ENCODE measurements at places on chromosomes 12 and 14. TPM values are rescaled to one million over a fixed set of nuclear protein-coding genes. Genes with fewer than 3 reads are reported as not detected.

DNA sequence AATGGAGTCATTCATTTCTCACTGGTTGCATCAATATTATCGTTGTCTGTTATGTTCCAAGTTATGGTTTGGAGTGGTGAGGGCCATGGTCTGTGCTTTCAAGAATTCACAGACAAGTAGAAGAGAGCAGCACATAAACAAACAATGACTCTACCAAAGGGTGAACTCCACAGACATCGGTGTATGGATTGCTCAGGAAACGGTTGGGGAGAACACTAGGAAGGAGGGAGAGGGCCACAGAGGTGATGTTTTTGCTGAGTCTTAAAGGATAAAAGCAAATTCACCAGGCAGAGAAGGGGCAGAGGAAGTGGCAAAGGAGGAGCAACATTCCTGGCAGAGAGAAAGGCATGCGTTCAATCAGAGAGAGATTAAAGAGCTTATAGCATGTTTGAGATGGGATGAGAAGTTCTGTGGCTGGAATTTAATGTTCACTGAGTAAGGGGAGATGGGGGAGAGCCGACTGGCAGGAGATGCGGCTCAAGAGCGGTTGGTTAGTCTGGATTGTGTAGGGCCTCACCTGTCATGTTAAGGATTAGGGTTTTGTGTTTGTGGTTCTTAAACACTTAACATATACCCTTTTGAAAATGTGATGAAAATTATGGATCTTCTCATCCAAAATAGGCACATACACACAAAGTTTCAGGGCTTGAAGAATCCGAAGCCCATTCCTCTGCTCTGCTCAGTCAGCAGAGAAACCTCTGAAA, 42.3 kb upstream of the FRMD6 start:
- DNase-seq = no peak

DNA sequence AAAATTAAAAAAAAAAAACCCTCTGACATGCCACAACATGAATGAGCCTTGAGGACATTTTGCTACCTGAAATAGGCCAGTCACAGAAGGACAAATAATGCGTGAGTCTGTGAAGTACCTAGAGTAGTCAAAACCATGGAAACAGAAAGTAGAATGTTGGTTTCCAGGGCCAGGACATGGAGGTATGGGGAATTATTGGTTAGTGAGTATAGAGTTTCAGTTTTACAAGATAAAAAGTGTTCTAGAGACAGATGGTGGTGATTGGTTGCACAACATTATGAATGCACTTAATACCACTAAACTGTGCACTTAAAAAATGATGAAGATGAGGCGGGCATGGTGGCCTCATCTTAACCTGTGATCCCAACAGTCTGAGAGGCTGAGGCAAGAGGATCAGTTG, 47.6 kb upstream of the ZFP36L1 start:
- no peak for DNase-seq

GRCh38 chr12:93974252-93974651, 174.1 kb upstream of the PLXNC1 start:
- no peak for DNase-seq

GRCh38 chr12:20361416-20361815, 6.9 kb upstream of the PDE3A start:
- no peak for DNase-seq

DNA sequence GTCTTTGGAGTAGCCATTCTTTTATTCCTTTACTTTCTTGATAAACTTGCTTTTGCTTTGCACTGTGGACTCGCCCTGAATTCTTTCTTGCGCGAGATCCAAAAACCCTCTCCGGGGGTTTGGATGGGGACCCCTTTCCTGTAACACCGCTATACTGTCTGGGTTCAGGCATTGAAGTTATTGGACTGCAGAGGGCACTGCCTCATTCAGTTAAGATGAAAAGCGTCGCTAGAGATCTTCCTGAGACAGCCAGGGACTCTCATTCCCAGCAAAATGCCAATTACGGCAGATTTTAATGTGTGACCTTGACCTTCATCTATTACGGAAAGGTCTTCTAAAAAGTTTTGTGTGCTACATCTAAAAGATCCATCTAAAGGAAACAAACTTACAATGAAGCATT, 17.3 kb upstream of the RIMKLB start:
- no peak for DNase-seq

- DNase-seq = no peak
Measured at GRCh38 chr14:105089746-105090492, 24.7 kb upstream of the GPR132 start.

DNA sequence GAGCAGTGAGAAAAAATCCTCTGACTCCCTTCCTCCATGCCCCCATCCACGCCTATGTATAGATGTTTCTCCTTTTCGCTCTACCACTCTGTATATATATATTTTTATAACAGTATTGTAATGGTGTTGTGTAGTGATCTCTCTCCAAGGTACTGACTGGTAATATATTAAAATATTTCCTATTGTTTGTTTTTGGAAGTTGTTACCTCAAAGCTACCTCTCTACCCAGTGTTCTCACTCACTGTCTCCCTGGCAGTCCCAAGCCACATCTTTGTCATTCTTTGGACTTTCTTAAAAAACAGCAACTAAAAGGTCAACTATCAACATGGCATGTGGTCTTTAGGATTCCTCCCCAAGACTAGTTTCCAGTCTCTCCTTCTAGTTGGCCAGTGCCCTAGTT, 15.7 kb upstream of the RMST start:
- DNase-seq = no peak

DNA sequence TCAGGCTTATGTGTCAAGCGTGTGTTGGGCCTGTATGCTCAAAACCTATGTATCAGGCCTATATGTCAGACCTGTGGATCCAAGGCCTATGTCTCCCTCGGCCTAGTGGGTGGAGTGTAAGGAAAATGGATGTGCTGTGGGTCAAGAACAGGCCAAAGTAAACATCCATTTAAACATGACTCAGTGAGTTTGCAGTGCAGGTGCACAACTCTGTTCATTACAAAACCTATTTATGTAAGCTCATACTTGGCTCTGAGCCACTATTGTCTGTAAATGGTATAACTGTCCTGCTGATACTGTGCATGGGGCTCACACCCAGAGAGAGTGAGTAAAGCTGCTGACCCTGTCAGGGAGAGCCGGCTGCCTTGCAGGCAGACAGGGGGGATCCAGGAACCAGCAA, 249.7 kb upstream of the AVPR1A start:
- DNase-seq = no peak

GRCh38 chr12:104928036-104928745, 29.9 kb downstream of the SLC41A2 start:
- DNase-seq = no peak

DNA sequence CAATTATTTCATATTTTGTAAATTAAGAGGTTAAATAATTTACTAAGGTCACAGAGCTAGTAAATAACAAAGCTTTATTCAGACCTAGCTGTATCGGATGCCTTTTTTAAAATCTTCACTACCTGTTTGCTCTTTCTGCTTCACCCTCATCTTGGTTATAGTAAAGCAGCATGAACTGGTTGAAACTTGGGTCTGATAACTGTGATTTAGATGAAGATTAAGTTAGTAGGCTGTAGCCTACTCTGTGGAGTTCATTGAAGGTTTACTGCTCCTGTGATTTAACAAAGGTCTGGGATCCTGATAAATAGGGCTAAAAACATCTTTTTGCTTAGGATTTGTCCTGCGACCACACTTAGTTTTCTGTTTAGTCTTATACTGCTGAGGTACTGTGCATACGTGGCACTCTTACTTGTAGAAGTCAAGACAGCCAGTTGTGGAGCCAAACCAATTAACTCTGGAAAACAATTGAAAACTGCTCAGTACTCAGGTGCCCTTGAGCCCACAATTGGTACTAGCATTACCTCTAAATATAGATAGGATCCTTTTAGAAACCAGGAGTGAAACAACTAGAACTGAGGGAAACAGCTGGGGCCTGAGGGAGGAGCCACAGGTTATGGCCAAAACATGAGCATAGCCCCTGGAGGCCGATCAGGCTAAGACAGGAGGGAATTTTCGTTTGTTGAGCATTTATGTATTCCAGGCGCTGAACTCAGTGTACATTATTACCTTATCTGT, 2.3 kb downstream of the SPATS2 start:
- no peak for DNase-seq

- no peak for DNase-seq
Measured at GRCh38 chr14:101834397-101834796, 72.9 kb downstream of the PPP2R5C start.

DNA sequence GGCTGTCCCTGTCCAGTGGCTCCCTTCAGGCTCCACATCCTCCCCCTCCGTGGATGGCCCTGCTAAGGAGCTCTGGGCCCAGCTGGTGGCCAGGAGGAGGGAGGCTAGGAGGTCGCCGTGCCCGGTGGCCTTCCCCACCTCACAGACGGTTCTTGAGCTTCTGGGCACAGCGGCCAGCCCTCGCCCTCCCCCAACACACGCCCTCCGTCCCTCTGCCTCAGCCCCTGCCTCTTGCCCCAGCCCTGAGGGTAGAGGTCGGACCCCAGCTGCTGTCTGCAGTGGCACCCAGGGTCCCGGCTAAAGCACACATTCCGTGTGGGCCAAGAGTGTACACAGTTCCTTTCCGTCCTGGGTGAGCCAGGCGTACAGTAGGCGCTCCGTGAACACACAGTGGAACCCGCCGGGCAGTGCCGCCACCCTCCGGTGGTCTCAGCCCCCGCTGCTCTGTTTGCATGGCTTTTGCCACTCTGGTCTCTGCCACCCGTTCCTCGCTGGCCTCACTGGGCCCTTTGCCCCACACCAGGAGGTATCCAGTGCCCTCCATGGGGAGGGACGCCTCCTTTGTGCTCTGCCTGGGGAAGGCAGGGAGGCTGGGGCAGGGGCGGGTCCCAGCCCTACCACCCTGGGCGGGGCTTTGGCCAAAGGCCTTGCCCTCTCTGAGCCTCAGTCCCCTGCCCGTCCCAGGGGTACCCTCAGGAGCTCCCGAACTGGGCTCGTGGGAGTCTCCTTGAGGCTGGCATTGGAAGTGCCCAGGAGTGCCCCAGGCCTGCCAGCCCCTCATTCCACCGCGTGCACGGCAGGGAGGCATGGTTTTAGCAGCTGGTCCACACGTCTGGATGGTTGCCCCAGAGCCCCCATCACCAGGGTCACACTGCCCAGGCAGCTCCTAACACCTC, 13.0 kb downstream of the TRMT61A start:
- no peak for DNase-seq

DNA sequence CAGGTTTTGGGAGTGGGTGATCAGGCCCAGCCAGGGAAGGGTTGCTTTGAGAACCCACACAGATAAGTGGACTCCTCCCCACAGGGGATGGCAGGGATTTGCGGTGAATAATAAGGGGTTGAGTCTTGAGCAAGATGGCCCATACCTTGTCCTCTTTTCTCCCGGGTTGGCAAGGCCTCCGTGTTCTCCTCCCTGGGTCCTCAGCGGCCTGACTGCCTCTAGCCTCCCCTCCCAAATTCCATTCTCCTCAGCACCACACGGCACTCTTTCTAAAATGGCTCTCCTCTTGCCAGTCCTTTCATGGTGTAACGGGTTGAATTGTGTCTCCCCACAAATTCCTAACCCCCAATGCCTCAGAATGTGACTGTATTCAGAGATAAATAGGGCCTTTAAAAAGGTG, 70.0 kb downstream of the CHST11 start:
- no peak for DNase-seq

DNA sequence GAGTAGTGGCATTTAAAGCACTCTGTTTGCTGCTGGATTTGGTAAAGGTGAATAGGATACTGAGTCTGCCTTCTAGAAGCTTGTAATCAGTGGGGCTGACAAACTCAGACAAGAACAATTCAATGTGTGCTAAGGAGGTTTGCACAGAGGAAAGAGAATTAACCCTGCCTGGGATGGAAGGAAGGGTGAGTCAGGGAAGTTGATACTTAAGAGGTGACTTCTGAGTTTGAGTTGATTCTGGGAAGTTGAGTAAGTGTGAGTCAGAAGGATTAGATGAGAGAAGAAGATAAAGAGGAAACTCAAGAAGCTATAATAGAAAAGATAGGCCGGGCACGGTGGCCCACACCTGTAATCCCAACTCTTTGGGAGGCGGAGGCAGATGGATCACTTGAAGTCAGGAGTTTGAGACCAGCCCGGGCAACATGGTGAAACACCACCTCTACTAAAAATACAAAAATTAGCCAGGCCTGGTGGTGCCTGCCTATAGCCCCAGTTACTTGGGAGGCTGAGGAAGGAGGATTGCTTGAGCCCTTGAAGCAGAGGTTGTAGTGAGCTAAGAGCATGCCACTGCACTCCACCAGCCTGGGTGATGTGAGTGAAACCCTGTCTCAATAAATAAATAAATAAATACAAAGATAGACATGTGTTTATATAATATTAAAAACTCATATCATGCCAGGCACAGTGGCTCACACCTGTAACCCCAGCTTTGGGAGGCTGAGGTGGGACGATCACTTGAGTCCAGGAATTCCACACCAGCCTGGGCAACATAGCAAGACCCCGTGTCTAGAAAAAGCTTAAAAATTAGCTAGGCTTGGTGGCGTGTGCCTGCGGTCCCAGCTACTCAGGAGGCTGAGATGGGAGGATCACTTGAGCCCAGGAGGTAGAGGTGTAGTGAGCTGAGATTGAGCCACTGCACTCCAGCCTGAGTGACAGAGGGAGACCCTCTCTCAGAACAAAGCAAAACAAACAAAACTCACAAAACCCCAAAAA, 126.8 kb upstream of the CPM start:
- DNase-seq = no peak

- no peak for DNase-seq
Measured at GRCh38 chr14:47150267-47150666, 498.7 kb upstream of the RPL10L start.

IFI27L1 gene
- total RNA-seq = 9.4 TPM

ASPG gene
- 6.4 TPM for total RNA-seq

C12orf43 gene
- 18.0 TPM for total RNA-seq

CLEC2D gene
- 32.6 TPM for total RNA-seq

NR1H4 gene
- total RNA-seq = 7.0 TPM

TSPAN8 gene
- total RNA-seq = 2.1 TPM

GPR132 gene
- 1.5 TPM for total RNA-seq

TAS2R46 gene
- 5.4 TPM for total RNA-seq

LTB4R2 gene
- 8.2 TPM for total RNA-seq

ZC2HC1C gene
- total RNA-seq = 3.0 TPM

CCDC175 gene
- not detected for total RNA-seq

FAIM2 gene
- 6.2 TPM for total RNA-seq

All from ureter (tissue), 1 donor.